ENCODE measurements at places on chromosomes 6 and 20.

GRCh38 chr20:51348876-51349275 is 193.6 kb downstream of the NFATC2 start:
- no peak for DNase-seq

DNA sequence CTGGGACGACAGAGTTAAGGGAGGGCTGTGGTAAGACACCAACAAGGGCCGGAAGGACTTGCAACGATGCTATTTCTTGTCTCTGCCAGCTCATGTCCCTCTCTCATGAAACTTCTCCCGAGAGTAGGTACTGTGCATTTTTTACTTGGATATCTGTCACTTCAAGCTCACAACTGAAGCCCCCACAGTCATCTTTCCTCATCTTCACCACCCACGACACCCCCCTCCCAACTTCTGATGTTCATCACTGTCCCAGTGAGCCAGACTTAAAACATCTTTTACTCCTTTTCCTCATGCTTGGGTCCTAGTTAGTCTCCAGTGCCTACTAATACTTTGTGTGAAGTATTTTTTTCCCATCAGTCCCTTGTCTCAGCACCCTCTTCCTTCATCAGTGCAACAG is 34.6 kb upstream of the SRPK1 start:
- no peak for DNase-seq

GRCh38 chr6:69780585-69781178 is 16.1 kb downstream of the LMBRD1 start:
- no peak for DNase-seq

DNA sequence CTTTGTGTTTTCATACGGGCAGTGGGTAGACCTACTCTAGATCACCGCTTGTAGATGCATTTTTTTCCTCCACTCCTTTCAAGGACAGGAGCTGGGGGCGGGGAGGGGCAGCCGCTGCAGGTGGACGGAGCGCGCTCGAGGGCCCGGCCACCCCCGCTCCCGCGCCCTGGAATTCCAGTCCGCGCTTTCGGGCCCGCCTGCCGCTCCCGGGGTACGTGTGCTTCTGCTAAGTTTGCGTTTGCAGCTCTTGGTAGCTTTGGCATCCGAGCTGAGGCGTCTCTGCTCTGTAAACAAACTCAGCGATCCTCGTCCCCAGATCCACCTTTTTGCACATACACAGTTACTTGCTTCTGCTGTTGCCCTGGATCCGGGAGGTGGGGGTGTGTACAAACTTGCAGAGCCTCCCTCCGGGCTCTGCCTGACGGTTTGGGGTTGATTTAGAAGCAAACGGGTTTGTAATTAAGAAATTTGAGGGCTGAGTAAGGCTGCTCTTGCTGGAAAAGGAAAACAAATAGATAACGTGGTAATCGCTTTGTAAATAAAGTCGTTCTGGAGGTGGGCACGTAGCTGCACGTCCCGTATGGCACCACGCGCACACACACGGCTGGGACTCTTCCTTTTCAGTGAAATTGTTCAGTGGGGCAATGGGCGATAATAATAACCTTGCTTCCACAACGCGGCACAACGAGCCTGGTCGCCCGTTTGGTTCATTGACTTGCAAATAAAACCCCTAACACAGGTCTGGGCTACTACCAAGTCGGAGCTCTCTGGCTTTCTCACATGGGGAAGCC is 973 bp upstream of the CITED2 start:
- peak; percentile 96 for DNase-seq

- no peak for DNase-seq
Measured at GRCh38 chr20:14386726-14387125, 49.3 kb upstream of the FLRT3 start.

All from NCI-H82 (cell line).